ENCODE measurements at places on chromosomes 13 and 19.

DNA sequence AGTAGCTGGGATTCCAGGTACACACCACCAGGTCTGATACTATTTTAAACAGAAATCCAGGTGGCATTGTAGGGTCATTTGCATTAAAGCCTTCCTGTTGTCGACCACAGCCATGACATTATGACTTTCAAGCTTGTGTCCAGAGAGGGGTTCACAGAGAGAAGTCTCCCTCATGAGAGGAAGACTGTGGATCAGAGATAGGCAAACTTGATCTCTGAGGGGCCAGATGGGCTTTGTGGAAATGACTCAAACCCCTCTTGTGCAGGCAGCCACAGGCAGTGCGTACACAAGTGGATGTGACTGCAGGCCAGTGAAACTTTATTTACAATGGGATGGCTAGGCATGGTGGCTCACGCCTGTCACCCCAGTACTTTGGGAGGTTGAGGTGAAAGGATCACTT is 27.8 kb upstream of the F2RL3 start:
- no peak for DNase-seq

GRCh38 chr19:15114153-15114540 is 6.9 kb downstream of the SYDE1 start:
- no peak for DNase-seq

DNA sequence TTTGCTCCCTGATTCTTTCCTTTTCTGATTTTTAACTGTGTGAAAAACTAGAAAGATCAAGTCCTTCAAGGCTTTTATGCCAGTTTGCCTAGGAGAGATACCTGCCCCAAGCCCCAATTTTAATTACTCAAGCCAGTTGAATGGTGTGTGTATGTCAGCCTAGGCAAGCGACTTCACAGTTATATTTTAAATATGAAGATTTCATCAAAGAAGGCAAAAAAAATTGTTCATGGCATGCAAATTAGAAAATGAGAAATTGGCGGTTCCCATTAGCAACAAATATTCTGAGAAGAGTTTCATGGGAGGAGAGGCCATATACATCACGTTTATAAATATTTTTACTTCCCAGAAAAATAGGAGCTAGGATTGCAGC is 167.6 kb downstream of the SLC7A1 start:
- DNase-seq: no peak

GRCh38 chr19:45471111-45471930 is 3.5 kb downstream of the FOSB start:
- no peak for DNase-seq

GRCh38 chr19:18833141-18833476 is 1.4 kb downstream of the UPF1 start:
- DNase-seq: peak; percentile 24

DNA sequence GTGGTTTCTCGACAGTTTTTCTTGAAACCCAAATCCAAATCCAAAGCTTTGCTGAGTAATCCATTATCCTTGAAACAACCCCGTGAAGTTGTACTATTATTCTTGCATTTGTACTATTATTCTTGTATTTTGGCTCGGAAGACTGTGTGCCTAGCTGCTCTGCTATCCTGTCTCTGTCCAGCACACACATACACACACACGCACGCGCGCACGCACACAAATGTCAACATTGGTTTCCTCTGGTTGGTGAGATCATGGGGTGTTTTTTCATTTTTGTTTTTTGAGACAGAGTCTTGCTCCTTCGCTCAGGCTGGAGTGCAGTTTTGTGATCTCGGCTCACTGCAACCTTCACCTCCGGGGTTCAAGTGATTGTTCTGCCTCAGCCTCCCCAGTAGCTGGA is 14.9 kb upstream of the KLK4 start:
- no peak for DNase-seq

DNA sequence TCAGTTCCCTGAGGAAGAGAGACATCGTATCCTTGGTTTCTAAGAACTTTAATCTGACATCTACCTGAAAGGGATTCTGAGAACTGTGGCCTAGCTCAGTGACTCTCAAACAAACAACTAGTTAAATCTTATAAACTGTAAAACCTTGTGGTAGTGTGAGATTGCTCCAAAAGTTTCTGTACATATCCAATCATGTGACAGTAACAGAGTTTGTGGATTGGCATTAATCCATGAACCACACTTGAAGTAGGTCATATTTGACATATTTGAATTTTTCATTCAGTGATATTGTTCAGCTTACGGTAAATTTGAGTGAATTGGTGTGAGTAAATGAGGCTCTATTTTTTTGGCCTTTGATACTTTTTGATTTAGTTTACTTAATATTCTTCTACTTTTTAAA is 15.0 kb downstream of the TDRD3 start:
- no peak for DNase-seq

DNA sequence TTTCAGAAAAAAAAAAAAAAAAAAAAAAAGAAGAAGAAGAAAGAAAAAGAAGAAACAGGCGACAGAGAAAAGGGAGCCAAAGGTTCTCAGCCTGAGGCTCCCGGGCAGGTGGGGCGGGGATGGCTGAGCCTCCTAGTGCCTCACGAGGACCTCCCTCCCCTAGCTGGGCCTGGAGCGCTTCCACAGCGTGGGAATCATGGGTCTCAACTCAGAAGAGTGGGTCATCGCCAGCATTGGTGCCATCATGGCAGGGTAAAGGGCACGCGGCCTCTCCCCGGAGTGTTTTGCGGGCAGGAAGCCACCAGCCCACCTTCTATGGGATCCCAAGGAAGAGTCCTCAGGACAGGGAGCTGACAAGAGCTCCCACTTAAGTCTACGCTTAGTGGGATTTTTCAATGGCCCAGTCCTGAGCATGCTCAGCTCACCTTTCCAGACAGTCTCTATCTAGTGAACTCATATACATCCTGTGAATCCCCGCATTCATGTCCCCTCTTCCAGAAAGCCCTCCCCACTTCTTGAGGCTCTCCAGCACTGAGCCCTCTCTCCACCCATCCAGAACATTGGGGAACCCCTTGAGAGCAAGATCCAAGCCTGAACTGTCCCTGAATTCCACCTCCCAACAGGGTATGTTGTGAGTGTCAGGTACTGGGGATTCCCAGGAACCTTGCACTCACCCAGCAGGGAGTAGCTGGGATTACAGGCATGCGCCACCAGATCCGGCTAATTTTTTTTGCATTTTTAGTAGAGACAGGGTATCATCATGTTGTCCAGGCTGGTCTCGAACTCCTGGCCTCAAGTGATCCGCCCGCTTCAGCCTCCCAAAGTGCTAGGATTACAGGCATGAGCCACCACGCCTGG is 69.6 kb downstream of the ACSBG2 start:
- no peak for DNase-seq

DNA sequence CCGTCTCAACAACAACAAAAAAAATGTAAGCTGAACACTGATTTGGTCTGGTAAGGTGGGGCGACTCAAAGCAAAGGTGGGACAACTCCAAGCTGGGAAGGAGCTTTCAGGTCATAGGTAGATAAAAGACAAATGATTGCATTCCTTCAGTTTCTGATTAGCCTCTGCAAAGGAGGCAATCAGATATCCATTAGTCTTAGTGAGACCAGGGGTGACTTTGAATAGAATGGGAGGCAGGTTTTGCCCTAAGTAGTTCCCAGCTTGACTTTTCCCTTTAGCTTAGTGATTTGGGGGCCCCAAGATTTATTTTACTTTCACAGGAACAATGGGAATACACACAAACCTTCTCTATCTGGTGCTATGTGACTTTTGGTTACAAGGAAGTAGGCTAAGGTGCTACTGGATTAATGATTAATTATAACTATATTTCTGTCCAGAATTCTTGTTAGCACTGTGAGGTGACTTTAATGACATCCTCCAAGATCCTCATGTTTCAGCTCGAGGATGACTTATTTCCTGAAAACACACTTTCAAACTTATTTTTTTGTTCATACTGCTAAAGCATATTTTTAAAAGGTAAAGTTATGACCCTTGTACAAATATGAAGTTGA is 10.6 kb upstream of the MTRF1 start:
- DNase-seq: no peak

DNA sequence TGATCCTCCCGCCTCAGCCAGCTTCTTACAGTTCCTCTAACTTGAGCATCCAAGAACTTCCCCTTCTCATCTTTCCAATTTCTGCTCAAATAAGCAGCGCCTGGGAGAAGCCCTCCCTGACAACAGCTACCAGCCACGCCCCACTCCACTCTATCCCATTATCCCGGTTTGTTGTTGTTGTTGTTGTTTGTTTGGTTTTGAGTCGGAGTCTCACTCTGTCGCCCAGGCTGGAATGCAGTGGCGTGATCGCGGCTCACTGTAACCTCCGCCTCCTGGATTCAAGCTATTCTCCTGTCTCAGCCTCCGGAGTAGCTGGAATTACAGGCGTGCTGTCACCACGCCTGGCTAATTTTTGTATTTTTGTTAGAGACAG is 822 bp upstream of the PTPRS start:
- no peak for DNase-seq

DNA sequence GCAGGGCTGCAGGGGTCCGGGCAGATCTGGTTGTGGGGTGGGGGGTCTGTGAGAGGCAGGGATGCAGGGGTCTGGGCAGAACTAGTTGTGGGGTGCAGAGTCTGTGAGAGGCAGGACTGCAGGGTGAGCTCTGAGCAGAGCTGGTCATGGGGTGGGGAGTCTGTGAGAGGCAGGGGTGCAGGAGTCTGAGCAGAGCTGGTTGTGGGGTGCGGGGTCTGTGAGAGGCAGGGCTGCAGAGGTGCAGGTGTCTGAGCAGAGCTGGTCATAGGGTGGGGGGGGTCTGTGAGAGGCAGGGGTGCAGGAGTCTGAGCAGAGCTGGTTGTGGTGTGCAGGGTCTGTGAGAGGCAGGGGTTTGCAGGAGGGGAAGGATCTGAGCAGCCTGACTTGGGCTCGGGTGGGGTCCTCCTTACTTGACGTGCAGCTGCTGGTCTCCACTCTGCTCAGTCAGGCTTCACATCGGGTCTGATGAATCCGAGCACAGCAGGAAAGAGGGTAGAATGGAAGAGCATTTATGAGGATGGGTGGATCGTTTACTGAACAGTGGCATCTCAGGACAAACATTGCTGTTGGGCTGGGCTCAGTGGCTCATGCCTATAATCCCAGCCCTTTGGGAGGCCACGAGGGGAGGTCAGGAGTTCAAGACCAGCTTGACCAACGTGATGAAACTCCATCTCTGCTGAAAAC is 31.2 kb downstream of the IGFL2 start:
- DNase-seq: no peak

GRCh38 chr19:53906211-53907192 is 2.6 kb upstream of the CACNG7 start:
- DNase-seq: peak; percentile 58
